Activated CD4-positive, CD25-positive, alpha-beta regulatory T cell treated with anti-CD3 and anti-CD28 coated beads, Interleukin-2, amount 50 U/mL, for 24 hours (primary cell): ENCODE measurements at places on chromosomes 1 and 21.
A peak's percentile ranks its signal among the peaks of the same experiment; 100 is the strongest.

DNA sequence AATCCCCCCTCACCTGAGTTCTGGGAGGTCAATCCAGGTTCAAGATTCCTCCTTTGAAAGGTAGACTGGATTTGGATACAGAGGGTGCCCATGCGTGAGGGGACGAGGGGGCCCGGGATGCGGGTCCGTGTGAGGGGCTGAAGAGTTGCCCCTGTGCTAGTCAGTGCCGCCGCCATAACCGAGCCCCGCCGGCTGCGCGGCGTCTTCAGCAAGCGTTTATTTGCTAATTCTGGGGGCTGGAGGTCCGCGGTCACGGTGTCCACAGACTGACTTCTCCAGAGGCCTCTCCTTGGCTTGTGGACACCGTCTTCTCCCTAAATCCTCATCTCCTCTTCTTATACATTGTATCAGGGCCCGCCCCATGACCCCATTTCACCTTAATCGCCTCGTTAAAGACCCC is 20.9 kb upstream of the SAMD11 start:
- no peak for ATAC-seq

GRCh38 chr1:179867493-179868330 is 9.9 kb downstream of the TOR1AIP2 start:
- ATAC-seq: peak; percentile 79

DNA sequence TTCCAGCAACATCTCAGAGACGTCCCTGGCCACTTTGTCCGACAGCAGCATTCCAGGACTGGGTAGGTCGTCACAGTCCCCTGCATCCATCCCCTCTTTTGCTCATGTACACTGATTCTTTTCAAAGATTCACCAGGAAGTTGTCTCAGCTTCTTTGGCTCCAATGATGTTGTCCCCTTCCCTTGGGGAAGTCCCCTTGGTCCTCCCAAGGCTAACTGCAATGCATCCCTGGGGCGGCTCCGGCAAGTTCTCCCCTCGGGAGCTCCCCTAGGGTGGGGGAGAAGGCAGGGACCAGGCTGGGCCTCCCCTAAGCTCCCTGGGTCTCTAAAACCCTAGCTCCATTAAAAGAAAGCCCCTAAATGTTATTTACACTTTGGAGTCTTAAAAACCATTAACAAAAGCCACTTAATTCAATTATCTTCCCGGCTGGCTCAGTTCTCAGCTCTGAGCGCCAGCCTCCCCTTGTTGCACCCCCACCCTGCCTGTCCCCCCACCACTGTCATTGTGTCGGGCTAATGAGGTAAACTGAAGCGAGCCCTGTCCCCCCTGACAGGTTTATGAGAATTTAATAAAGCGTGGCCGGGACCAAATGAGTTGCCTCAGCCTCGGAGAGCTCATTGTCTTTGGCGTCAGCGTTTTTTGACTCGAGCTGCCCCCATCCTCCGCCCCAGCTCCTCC is 25.3 kb downstream of the KNCN start:
- ATAC-seq: no peak

GRCh38 chr1:42130061-42130660 is 23.0 kb upstream of the GUCA2B start:
- no peak for ATAC-seq

DNA sequence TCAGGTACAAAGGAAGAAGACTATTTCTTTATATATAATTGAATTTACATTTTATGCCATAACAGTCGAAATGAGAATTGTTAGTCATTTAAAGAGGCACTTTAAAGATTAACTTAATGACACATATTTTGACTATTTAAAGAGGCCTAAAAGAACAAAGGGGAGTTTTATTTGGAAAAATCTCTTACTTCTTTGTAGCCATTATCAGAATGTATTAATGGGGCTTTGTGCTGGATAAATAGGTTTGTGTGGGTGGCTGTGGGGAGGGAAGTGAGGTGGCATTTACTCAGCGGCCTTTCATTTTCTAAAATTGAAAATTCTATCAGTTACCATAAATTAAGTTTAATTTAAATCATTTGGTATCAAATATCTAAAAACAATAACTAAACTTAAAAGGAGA is 462.2 kb upstream of the CXADR start:
- ATAC-seq: no peak

- no peak for ATAC-seq
Measured at GRCh38 chr1:207763091-207763490, 11.2 kb downstream of the CD46 start.

DNA sequence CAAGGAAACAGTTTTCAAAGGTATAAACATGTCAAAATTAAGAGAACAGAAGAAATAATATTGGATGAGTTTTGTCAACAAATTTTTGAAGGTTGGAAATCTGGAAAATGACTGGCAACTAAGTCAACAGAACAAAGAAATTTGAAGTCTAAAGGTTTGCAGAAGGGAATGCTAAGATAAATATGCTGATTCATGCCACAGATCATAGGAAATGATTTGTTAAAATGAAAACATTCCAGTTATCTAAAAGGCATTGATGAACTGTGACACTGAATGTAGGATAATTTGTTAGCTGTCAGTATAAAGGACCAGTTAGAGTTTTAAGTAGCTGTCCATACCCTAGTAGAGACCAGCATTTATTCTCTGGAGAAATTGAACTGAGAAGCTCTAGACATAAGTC is 157.9 kb upstream of the CHRM3 start:
- no peak for ATAC-seq

GRCh38 chr1:209433649-209434031 is 149.9 kb upstream of the CAMK1G start:
- no peak for ATAC-seq

GRCh38 chr1:243917863-243918565 is 68.0 kb upstream of the AKT3 start:
- no peak for ATAC-seq

GRCh38 chr1:56625819-56626440 is 19.2 kb upstream of the PRKAA2 start:
- no peak for ATAC-seq

DNA sequence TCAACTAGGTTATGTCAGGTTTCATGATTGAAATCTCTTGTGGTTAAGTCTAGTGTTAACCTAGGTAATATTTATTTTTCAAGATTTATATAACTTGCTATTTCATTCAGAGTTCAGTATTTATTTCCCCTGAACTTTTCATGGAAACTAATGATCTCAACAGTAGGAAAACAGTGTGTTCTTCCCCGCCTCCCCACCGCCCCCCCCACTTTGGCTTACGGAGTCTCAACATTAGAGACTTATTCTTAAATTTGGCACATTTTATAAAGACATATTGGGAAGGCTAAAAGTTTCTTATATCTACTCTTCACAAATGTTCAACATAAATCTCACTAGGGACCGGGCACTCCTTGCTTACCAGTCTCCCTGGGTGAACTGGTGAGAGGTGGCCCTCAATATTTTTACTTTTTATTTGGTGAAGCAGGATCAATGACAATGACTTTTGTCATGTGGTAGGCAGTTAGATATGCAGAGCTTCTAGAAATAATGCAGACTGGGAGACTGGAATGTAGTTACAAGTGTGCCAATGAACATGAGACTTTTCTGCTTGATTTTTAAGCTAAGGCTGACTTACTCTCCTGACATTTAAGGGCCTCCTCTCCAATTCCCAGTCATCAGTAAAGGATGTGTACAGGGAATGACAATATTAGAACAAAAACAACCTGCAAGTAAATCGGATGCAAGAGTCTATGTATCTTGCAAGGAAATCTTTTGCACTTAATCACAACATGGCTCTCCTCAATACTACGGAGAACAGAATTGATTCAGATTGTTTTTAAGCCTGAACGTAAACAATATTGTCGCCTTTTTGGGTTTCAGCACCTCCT is 1.7 kb upstream of the MAN1A2 start:
- ATAC-seq: no peak

DNA sequence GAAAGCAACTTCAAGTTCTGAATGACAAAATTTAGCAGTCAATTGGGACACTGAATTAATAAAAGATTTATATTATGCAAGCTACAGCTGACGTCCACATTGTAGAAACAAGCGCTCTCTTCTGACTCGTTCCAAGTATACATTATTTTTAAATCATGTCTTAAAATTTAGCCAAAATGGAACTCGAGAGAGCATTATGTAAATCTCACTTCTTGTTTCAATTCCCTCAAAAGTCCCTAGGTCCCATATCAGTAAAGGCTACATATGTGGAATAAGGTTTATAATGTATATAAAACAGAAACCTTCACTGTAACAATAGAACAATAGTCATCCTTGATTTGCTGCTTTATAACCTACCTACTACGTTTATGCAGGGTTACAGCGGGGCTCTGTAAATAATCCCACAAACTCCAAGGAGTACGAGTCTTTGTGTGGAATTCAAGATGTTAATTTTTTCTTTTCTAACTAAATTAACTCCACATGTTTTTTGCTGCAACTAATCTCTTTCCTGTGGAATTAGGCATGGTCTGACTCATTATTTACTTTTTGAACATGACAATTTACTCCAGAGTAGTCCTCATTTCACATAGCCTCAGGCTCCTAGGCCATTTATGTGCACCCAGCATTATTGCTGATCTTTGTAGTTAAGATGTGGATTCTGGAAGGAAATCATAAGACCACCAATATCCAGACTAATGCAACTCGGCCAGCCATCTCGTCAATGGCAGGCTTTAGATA is 785.1 kb downstream of the LTN1 start:
- no peak for ATAC-seq

- no peak for ATAC-seq
Measured at GRCh38 chr1:245663373-245663772, 508.6 kb downstream of the KIF26B start.

DNA sequence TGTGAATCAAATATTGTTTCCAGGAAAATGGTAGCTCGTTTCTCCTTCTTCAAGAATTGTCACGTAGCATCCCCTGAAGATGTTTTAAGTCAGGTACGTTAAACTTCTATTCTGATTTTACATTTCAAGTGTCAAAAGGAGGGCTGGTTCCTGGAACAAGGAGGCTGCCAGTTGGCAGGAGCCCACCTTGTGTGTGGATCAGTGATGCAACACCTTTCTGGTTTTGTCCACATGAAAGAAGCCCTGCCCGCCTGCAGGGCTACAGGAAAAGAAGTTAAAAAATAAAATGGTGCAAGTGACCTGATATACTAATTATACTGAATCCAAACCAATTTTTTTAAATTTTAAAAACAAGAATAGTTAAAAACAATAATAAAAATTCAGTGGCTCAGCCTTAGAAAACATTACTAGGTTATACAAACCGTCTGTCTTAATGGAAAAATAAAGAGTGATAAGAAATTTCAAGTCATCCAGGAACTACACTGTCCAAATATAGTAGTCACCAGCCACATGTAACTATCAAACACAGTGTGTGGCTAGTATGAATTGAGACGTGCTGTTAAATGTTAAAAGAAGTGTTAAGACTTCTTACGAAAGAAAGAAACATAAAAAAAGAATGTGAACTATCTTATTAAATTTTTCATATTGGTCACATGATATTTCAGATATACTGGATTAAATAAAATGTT is 123.1 kb downstream of the APP start:
- ATAC-seq: no peak

DNA sequence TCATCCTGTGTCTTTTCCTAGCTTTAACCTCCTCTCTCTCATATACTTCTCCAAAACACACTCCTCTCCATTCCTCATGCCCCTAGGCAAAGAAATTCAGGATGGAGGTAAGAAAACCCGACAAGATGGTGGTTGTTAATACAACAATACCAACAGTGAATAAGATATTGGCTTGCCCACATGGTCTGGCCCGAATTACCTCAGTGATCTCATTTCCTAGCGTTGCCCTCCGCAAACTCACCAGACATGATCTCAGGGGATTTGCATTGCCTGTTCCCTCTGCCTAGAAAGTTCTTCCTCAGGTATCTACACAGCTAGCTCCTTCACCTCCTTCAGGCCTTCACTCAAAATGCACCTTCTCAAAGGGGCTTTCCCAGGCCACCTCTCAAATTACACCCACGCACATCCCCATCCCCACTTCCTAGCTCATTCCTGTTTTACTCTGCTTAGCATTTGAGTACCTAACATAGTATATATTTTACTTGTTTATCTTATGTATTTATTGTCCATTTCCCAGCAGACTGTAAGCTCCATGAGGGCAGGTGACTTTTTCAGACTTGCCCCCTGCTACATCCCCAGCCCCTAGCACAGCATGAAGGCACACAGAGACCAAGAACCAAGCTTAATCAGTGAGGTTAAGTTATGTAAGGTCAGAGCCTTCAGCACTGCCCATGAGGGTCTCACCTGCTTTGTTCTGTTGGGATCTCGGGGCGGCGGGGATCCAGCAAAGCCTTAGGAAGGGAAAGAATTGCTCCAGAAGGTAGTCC is 10.2 kb upstream of the UBR4 start:
- no peak for ATAC-seq

- no peak for ATAC-seq
Measured at GRCh38 chr1:152533327-152533938, 19.2 kb downstream of the CRCT1 start.

GRCh38 chr1:231719485-231720183 is 93.0 kb downstream of the DISC1 start:
- no peak for ATAC-seq

DNA sequence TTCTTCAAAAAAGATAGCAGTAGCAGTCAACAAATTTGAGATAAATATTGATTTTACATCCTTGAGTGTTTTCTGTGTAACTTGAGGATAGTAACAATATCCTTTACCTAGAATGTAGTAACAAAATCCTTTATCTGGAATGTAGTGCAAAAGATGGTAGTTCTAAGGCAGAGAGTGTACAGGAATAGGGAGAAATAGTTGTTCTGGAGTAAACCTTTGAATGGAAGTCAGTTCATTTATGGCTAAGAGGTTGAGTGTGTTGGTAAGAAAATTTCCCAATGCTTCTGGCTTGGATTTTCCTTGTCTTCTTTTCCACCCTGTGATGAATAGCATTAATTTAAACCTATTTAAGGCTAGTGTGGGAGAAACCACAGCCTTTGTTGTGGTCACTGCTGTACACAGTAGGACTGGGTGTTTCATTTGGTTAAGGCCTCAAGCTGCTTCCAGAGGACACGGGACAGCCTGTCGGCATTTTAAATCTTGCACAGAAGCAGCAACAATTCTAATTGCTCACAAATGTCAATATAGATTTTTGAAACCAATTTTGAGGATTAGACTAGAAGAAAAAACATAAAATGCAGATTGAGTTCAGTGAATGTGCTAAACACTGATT is 11.3 kb downstream of the NFIA start:
- ATAC-seq: no peak

- ATAC-seq: no peak
Measured at GRCh38 chr1:235006816-235007215, 121.8 kb downstream of the TOMM20 start.
